Esophagus squamous epithelium (tissue), 5 donors: ENCODE measurements at places on chromosomes 3 and 15. TPM values are rescaled to one million over a fixed set of nuclear protein-coding genes. Genes with fewer than 3 reads are reported as not detected.
A peak's percentile ranks its signal among the peaks of the same experiment; 100 is the strongest.

Gene B3GNT5
- total RNA-seq = 69.9 TPM

Gene GOLGA8Q
- 0.32 TPM for total RNA-seq

Gene PCOLCE2
- 2.3 TPM for total RNA-seq

Gene GPR149
- total RNA-seq = not detected

Gene SLC22A14
- total RNA-seq = 0.19 TPM

Gene THPO
- not detected for total RNA-seq

Gene KLHL40
- total RNA-seq = not detected

DNA sequence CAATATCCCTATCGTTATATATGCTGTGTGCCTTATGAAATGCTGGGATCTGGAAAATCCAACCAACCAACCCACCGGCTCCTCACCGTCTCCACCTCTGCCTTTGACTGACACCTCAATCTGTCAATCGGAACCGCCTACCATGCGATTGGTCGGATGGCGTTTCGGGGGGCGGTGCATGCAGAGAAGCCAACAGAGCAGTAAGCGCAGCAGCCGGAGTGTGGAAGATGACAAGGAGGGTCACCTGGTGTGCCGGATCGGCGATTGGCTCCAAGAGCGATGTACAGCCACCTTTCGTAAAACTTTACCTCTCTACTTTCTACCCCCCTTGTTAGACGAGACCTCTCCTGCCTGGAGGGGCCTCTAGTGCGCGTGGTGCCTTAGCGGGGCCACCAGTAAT lies 6.3 kb downstream of the CLK3 start:
- peaks cover 70% of the 10 kb centered on the region for H3K36me3 ChIP-seq
- no peaks in the 10 kb centered on the region for H3K27me3 ChIP-seq
- peaks cover 26% of the 10 kb centered on the region for H3K4me1 ChIP-seq

DNA sequence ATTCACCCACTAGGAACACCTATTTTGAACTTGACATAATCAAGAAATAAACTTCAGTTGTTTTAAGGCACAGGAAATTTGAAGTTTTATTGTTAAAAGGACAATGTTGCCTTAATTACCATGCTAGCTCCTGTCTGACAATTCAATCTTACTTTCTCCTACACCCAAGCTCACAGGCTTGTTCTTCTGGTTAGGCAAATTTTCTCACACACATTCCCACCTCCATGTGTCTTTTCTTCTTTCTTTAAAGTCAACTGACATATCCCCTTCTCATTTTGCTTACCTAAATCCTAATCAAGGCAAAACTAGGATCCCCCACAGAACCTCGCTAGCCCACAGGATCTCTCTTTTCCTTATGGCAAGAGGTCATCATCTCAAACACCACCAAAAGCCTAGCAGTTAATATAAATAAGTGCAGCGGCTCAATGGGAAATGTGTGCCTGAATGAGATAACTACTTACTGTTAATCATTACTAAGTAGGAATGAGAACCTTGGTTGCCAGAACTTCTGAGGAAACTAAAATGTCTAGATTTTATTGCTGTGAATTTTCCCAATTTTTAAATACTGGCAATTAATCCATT lies 189.3 kb downstream of the PLCH1 start:
- no peak overlapping the region for H3K27ac ChIP-seq
- no peaks in the 10 kb centered on the region for H3K4me1 ChIP-seq
- no peaks in the 10 kb centered on the region for H3K27me3 ChIP-seq
- no peaks in the 10 kb centered on the region for H3K36me3 ChIP-seq
- no peak overlapping the region for H3K4me3 ChIP-seq
- DNase-seq = no peak

- peak overlapping the region; percentile 54 for H3K27ac ChIP-seq
- no peaks in the 10 kb centered on the region for H3K36me3 ChIP-seq
- no peak overlapping the region for H3K4me3 ChIP-seq
- peaks cover 32% of the 10 kb centered on the region for H3K4me1 ChIP-seq
Measured at GRCh38 chr15:68618394-68618793, 39.6 kb downstream of the CORO2B start.

DNA sequence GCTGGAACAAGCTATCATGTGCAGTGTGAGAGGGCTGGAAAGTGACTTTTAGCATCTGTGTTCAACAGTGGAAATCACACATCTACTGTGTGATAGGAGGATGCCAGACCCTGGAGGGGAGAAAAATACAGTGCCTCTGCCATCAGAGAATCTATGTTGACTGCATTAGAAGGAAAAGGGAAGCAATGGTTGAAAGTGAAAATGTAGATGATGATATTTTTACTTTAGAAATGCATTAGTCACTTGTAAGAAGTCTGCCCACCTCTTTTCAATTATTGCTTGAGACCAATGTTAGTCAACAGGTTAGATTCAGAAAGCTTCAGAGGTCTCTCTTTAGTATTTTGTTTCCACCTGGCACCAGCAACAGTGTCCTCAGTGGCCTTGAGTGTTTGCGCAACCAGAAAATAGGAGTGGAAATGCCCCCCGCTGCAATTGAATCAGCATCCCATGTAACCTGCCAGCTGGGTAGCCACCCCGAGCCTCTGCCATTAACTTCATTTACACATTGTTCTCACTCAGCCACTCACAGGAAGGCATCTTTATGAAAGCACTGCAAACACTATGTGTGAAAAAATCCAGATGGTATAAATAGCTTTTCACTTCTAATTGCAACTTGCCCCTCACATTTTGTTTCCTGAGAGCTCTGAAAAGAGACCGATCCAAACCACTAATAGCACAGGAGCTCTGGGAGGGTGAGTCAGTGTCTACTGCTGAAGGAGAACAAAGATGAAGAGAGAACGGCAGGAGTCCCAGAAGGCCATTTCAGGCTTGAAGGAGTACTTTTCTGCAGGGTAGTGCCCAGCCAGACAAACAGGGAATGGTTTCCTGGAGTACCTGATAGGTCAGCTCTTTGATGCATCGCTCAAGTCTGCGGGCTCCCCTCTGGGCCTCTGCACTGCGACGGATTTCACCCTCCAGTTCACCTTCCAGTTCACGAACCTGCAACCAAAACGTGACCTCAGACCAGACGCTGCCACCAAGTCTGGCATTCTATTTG lies 92.1 kb downstream of the HHLA2 start:
- H3K27me3 ChIP-seq = no peaks in the 10 kb centered on the region
- H3K27ac ChIP-seq = no peak overlapping the region
- no peaks in the 10 kb centered on the region for H3K36me3 ChIP-seq
- H3K4me1 ChIP-seq = no peaks in the 10 kb centered on the region
- H3K4me3 ChIP-seq = no peak overlapping the region
- no peak for DNase-seq

GRCh38 chr3:152511904-152512303 lies 243.2 kb downstream of the MBNL1 start:
- H3K27ac ChIP-seq = no peak overlapping the region
- H3K4me1 ChIP-seq = no peaks in the 10 kb centered on the region
- H3K27me3 ChIP-seq = no peaks in the 10 kb centered on the region
- no peak overlapping the region for H3K4me3 ChIP-seq
- H3K36me3 ChIP-seq = no peaks in the 10 kb centered on the region

- no peak overlapping the region for H3K4me3 ChIP-seq
- no peaks in the 10 kb centered on the region for H3K27me3 ChIP-seq
- no peak overlapping the region for H3K27ac ChIP-seq
- no peaks in the 10 kb centered on the region for H3K36me3 ChIP-seq
Measured at GRCh38 chr3:88005066-88005465, 53.7 kb downstream of the CGGBP1 start.

DNA sequence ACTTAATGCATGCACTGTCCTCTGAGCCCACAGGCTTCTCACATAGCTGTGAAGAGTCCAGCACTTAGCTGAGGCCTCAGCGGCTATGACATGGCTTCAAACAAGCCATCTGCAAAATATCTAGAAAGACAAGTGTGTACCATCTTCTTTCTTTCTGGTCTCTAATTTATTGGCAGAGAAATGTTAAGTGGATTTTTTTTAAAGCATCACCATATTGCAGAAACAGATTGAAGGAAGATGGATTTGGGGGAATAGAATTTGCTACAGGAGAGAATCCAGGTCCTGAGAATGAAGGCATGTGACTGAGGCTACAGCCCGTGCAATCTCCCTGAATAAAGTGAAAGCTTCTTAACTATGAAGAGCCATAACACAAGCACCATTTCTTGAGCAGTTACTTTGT lies 567.3 kb downstream of the PDCD6IP start:
- H3K27me3 ChIP-seq = no peaks in the 10 kb centered on the region
- peaks cover 37% of the 10 kb centered on the region for H3K4me1 ChIP-seq
- no peak overlapping the region for H3K4me3 ChIP-seq
- H3K36me3 ChIP-seq = no peaks in the 10 kb centered on the region
- no peak for DNase-seq
- no peak overlapping the region for H3K27ac ChIP-seq

GRCh38 chr3:171236265-171237008 lies 209.9 kb upstream of the SLC2A2 start:
- peaks cover 4% of the 10 kb centered on the region for H3K4me1 ChIP-seq
- H3K4me3 ChIP-seq = no peak overlapping the region
- H3K36me3 ChIP-seq = no peaks in the 10 kb centered on the region
- H3K27me3 ChIP-seq = no peaks in the 10 kb centered on the region

GRCh38 chr3:112777811-112778210 lies 68.9 kb downstream of the CD200R1L start:
- no peaks in the 10 kb centered on the region for H3K36me3 ChIP-seq
- DNase-seq = no peak

- H3K4me3 ChIP-seq = no peak overlapping the region
- no peak overlapping the region for H3K27ac ChIP-seq
- peaks cover 52% of the 10 kb centered on the region for H3K27me3 ChIP-seq
- no peak for DNase-seq
- no peaks in the 10 kb centered on the region for H3K36me3 ChIP-seq
- H3K4me1 ChIP-seq = no peaks in the 10 kb centered on the region
Measured at GRCh38 chr15:88089731-88090130, 166.8 kb downstream of the NTRK3 start.

DNA sequence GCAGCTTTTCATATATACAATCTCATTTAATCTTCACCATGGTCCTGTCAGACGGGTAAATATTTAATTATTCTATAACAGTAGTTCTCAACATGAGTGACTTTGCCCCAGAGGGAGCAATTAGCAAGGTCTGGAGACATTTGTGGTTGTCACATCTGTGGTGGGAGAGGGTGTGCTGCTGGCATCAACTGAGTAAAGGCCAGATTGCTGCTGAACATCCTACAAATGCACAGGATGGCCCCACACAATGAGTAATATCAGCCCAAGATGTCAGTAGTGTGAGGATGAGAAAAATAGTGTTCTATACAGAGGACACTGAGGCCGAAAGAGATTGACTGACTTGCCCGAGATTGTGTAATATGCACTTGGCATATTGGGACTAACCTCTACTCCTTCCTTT lies 156.0 kb downstream of the AGBL1 start:
- H3K36me3 ChIP-seq = no peaks in the 10 kb centered on the region
- no peak overlapping the region for H3K27ac ChIP-seq
- peaks cover 9% of the 10 kb centered on the region for H3K4me1 ChIP-seq
- H3K27me3 ChIP-seq = no peaks in the 10 kb centered on the region

DNA sequence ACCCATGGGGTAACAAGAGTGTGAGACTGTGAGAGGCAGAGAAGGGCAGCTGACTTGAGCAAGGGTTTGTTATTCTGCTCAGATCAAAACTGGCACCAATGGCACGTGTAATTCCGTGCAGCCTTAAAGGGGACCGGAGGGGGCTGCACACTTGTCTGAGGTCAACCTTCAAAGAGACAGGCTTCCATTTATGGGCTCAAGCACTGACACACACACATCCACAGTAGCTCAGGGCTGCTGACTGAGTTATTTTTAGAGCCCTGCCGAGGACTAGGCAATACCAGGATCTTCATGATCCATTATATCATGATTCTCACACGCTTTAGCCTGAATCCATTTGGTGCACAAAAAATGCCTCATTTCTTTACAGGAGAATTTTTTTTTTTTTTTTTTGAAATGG lies 20.6 kb upstream of the SPTBN5 start:
- H3K36me3 ChIP-seq = peaks cover 2% of the 10 kb centered on the region
- DNase-seq = no peak
- no peak overlapping the region for H3K4me3 ChIP-seq
- H3K27ac ChIP-seq = no peak overlapping the region

- H3K4me1 ChIP-seq = peaks cover 69% of the 10 kb centered on the region
- no peaks in the 10 kb centered on the region for H3K27me3 ChIP-seq
- H3K27ac ChIP-seq = peak overlapping the region; percentile 82
- no peak for DNase-seq
Measured at GRCh38 chr15:31102039-31102321, 455 bp upstream of the TRPM1 start.

DNA sequence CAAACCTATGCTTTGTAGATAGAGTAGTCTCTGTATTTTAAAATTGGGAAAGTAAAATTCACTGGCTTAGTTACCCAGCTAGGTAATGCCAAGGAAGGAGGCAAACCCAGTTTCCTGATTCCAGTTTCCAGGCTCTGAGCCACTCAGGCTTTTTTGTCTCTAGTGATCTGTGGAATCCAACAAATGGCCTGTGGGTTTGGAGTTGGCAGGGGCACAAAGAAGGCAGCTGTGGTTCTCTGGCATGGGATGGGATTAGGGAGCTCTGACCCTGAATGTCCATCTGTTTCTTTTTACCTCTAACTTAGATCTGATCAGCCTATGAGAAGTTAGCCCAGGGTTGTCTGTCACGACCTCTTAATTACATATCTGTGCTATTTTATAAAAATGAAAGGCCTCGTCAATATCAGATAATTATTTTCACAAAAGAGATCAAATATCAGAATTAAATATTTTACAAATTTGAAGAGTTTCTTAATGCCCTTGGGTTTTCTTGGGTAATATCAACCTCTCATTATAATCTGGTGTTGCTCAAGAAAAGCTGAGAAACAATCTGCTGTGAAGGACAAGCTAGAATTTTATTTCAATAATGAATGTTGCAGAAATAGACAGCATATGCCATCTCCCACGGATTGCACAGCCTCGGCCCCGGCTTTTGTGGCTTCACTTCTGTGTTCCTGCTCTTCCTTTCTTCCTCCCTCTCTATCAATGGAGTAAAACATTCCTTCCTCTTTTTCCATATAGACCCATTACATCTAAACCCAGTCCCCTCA lies 63.7 kb upstream of the DAZL start:
- H3K36me3 ChIP-seq = no peaks in the 10 kb centered on the region
- no peak for DNase-seq
- no peak overlapping the region for H3K4me3 ChIP-seq
- no peaks in the 10 kb centered on the region for H3K4me1 ChIP-seq
- H3K27ac ChIP-seq = no peak overlapping the region
- H3K27me3 ChIP-seq = no peaks in the 10 kb centered on the region

DNA sequence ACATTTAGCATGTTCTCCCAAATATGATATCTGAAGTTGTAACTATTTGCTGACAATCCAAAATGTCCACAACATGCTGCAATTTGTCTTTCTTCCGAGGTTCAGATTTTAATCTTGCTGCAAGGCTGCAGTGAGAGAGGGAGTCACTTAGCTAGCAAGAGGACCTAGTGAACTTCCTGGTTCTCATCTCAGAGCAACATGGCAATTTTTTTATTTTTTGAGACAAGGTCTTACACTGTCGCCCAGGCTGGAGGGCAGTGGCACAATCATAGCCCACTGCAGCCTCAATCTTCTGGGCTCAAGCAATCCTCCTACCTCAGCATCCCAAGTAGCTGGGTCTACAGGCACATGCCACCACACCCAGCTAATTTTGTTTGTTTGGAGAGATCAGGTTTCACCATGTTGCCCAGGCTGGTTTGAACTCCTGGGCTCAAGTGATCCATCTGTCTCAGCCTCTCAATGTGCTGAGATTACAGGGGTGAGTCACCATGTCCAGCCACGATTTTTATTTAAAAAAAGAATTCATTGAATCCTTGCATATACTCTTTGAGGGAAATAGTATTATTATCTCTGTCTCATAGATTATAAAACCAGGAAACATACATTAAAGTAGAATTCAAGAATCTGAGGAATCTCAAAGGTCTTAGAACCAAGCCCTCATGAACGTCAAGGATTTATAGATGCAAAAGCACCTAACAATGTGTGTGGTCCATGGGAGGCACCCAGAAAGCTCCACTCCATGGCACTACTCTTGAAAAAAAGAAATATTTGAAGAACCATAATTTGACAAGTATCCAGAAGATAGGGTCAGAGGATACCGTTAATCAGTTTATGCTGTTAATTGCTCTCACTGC lies 9.1 kb downstream of the HDC start:
- H3K27ac ChIP-seq = no peak overlapping the region
- peaks cover 6% of the 10 kb centered on the region for H3K4me1 ChIP-seq
- H3K4me3 ChIP-seq = no peak overlapping the region
- no peak for DNase-seq
